ENCODE measurements at places on chromosomes 2 and 18.

DNA sequence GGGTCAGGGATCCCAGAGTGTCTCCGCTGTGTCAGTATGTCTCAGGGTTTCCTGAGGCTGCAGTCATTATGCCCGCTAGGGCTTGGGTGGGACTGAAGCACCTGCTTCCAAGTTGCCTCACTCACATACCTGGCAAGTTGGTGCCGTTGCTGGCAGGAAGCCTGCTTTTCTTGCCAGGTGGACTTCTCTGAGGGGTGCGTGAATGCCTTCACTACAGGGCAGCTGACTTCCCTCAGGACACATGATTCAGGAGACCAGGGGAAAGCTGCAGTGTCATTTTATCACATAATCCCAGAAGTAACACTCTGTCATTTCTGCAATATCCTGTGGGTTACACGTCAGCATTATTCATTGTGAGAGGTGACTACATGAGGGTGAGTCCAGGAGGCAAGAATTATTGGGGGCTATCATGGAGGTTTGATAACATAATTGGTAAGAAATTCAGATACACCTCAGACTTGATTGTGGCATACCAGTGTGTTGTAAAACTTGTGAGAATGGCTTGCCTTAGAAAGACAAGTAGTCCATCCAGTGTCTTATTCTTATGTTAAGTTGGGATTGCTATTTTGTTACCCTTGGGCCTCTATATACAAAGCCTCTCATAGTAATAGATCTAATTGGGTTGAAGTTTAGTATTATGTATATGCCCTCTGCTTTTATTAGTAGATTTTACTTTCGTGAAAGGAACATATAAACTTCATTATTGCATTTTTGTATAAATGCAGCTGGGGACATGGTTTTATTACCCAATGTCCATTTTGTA, 44.1 kb downstream of the NEDD4L start:
- DNase-seq: no peak

GRCh38 chr2:41482659-41483058, 565.2 kb upstream of the PKDCC start:
- no peak for DNase-seq

DNA sequence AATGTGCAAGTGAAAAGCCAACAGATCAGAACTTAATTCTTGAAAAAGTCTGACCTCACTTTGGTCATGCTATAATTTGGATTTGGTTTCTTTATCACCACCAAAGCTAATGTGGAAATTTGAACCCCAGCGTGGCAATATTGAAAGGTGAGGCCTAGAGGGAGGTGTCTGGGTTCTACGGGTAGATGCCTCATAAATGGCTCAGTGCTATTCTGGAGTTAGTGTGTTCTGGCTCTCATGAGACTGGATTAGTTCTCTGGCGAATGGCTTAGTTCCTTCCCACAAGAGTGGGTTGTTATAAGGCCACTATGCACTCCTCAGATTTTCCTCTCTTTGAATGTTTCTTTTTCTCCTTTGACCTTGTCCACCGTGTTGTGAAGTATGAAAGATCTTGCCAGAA, 22.3 kb downstream of the ORC4 start:
- DNase-seq: no peak

GRCh38 chr18:44133483-44133882, 547.2 kb upstream of the SETBP1 start:
- DNase-seq: no peak

DNA sequence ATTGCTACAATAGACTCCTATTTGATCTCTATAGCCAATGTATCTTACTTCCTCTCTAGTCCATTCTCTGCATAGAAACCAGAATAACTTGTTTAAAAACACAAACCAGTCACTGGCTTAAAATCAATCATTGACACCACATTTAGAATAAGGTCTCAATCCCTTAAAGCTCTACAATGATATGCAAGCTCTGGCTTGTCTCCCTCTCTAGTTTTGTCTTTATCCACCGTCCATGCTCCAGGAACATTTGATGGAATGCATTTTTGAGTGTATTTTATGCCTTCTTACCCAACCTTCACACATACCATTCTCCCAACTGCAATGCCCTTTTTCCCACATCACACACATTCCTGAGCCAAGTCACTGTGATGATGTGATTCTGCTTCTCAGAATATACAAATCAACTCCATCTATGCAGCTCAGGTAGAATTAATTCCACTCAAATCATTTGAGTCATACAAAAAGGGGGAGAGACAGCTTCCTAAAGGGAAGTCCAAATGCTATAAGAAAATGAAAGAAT, 1107.2 kb downstream of the DPP10 start:
- DNase-seq: no peak

- no peak for DNase-seq
Measured at GRCh38 chr2:46487667-46488335, 8.4 kb downstream of the TMEM247 start.

DNA sequence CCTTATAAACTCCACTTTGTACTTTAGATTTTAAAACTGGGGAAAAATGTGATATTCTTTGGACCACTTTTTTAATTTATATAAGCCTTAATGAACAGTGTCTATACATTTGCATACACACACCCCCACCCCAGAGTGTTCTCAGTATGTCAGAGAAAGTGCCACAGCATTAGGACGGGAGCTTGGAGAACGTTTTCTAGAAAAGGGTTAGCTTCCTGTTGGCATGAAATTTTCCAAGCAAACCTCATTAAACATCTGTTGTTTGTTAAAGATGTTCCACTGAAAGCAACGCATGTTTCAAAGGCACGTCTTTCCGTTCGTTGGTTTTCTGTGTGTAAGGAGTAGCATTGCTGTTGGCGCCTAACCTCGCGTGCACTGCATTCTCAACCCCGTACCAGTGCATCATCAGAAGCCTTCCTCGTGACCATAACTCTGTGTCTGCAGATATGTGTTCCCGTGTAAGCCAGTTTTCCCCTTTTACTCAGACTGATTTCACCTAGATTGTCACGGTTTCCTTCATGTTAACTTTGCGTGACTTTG, 228.5 kb downstream of the ALPK2 start:
- DNase-seq: no peak

GRCh38 chr2:20288642-20289340, 61.9 kb downstream of the PUM2 start:
- DNase-seq: no peak

DNA sequence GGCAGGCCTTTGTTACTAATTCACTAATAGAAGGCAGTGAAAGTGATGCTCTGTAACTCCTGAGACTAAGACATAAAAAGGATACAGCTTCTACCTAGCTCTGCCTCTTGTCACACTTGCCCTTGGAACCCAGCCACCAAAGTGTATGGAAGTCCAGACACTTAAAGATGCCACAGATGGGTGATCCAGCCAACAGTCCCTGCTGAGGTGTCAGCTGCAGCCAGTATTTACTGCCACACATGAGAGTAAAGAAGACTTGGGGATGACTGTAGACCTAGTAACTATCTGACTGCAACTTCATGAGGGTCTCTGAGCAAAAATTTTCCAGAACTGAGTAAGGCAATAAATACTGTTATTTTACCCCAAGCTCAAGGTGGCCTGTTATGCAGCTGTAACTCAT, 8.8 kb downstream of the IMMT start:
- no peak for DNase-seq

DNA sequence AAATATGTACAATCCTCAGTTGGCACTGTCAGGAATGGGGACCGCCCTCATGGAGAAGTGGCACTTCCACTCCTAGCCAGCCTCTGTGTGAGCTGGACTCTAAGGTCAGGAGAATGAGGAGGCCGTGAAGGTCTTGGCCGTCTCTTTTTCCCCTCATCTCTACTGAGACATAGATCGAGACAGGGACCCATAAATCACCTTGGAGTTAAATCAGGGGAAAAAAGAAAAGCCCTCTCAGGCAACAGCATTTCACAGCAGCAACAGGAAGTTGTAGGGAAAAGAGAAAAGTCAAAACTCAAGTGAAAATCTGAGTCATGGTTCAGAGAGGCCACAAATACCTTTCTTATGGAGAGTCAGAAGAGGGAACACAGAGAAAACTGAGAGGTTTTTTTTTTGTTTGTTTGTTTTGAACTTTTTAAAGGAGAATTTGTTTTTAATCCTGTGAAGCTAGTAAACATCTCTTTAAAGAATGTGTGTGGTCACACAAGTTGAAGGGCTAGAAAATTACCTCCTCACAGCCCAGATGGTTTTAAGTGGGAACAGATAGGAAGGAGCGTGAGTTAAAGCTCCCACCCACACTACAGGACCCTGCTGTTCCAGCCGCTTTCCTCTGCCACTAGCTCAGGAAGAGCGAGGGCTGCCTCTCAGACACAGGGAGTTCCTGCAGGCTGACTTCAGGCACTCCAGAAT, 30.6 kb upstream of the CYP1B1 start:
- DNase-seq: no peak

- peak; percentile 98 for DNase-seq
Measured at GRCh38 chr2:231604685-231605606, 12.3 kb downstream of the TEX44 start.

DNA sequence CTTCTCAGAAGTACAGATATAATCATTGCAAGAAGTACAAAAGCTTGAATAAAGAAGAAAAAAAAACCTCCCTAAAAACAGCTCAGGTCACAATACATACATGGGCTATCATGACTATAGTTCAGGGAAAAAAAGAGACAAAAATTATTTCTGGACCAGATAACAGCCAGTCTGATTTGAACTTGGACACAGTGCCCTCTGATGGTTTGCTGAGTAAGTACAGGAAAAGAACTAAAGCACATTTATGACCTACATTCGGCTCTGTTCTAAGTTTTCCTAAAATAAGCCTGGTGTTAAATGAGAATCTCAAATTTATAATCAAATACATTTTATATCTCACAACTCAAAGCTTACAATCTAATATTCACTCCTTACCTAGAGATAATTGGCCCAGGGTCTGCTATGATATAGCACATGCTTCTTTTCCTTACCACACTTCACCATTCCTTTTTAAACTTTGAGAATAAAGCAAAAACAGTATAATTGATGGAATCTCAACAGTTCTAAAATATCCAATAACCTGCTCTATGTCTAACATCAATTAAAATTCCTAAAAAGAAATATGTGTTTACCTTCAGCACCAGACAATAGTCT, 81.1 kb downstream of the RAPH1 start:
- DNase-seq: peak; percentile 57

Data from CD4-positive, alpha-beta T cell treated with Interleukin-21 for 1 hour (primary cell).